ENCODE measurements at places on chromosomes 7 and 10. TPM values are rescaled to one million over a fixed set of nuclear protein-coding genes. Genes with fewer than 3 reads are reported as not detected.

CYP2C19 gene
- total RNA-seq = not detected

KMT2C gene
- total RNA-seq = 74.0 TPM

FOXL3 gene
- not detected for total RNA-seq

MINPP1 gene
- 8.0 TPM for total RNA-seq

DYNC1I1 gene
- not detected for total RNA-seq

TAS2R41 gene
- total RNA-seq = not detected

CWF19L1 gene
- total RNA-seq = 46.9 TPM

PRSS37 gene
- total RNA-seq = not detected

CPEB3 gene
- 2.4 TPM for total RNA-seq

PLAC9 gene
- total RNA-seq = not detected

MKX gene
- not detected for total RNA-seq

SFRP4 gene
- total RNA-seq = not detected

GPR37 gene
- total RNA-seq = not detected

FGFR2 gene
- not detected for total RNA-seq

LRMDA gene
- total RNA-seq = not detected

SPACDR gene
- 2.7 TPM for total RNA-seq

TBL2 gene
- total RNA-seq = 26.4 TPM

SPAG6 gene
- 0.90 TPM for total RNA-seq

VGF gene
- total RNA-seq = 0.29 TPM

FGL2 gene
- total RNA-seq = 1.6 TPM

SLC18A3 gene
- total RNA-seq = not detected

KLF14 gene
- not detected for total RNA-seq

TRIM50 gene
- total RNA-seq = not detected

ACHE gene
- not detected for total RNA-seq

ATP6V1F gene
- 130 TPM for total RNA-seq

EIF4H gene
- total RNA-seq = 287 TPM

ZC3HAV1L gene
- 17.3 TPM for total RNA-seq

PHTF2 gene
- total RNA-seq = 34.9 TPM

TMEM176B gene
- not detected for total RNA-seq

LBX1 gene
- total RNA-seq = not detected

TMEM26 gene
- not detected for total RNA-seq

NEUROG3 gene
- not detected for total RNA-seq

MACROH2A2 gene
- total RNA-seq = 7.4 TPM

HHEX gene
- total RNA-seq = not detected

SNCG gene
- not detected for total RNA-seq

OR9A2 gene
- total RNA-seq = not detected

NEUROD6 gene
- not detected for total RNA-seq

ADAMTS14 gene
- 0.05 TPM for total RNA-seq
